ENCODE measurements at places on chromosomes 4 and X. TPM values are rescaled to one million over a fixed set of nuclear protein-coding genes. Genes with fewer than 3 reads are reported as not detected.

The SORCS2 gene
- not detected for total RNA-seq

The DUSP9 gene
- total RNA-seq, result 0.09 TPM

The FAM149A gene
- 0.09 TPM for total RNA-seq

The GRID2 gene
- not detected for total RNA-seq

The REELD1 gene
- not detected for total RNA-seq

The CT45A2 gene
- total RNA-seq, result not detected
